ENCODE measurements at places on chromosomes 1 and 21.

- no peak for DNase-seq
Measured at GRCh38 chr1:211642870-211643269, 32.6 kb downstream of the NEK2 start.

- no peak for DNase-seq
Measured at GRCh38 chr21:25870084-25870483, 135.3 kb downstream of the GABPA start.

DNA sequence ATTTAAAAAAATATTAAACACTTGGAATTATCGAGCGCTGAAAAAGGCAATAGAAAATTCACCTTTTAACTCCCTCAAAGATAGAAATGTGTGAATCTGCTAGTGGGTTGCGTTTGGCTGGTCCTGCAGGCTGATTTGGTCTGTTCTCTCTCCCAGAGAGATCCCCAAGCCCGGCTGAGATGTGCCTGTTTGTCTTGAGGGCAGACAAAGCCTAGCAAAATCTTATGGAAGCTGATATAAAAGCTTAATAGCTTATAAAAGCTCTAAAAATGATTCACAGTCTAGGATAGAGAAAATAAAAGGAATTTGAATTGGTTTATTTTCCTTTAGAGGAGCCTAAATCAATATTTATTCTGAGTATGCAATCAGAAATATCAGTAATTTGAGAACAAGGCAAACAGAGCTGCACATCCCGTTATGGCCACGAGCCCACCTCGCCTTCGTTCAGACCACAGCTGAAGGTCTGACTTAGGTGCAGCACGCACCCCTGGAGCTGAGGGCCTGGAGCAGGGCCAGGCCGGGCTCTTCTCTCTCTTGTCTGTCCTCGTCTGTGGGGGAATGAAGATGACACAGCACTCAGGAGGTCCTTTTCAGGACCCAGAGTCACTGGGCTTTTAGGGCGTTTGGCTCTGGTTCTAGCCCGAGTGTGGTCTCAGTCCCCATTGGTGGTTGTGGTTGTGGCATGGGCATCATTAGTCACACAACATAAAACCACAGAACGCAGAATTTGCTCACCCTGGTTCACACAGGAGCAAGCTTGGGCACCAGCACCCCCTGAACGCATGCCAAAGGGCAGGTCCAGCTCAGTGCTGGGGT is 18.6 kb downstream of the PDE9A start:
- DNase-seq = no peak

GRCh38 chr1:64935551-64936155 is 30.7 kb downstream of the JAK1 start:
- DNase-seq = no peak

- DNase-seq = no peak
Measured at GRCh38 chr1:1254667-1254998, 8.1 kb upstream of the C1QTNF12 start.
